ENCODE measurements at places on chromosomes 3 and 15.

DNA sequence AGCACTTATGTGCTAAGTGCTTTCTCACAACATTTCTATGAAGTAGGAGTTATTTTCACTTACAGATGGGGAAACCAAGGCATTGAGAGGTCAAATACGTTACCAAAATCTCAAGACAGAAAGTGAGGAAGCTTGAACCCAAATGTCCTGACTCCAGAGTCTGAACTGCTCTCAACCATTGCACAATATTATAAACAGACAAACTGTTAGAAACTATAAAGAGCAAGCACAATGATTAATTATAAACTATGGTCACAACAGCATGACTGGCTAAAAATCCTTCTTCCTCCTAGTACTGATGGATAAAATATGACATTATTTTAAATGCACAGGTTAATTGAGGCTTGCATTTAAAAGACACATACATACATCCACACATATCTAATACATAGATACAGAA lies 77.9 kb upstream of the ASB14 start:
- DNase-seq = no peak

DNA sequence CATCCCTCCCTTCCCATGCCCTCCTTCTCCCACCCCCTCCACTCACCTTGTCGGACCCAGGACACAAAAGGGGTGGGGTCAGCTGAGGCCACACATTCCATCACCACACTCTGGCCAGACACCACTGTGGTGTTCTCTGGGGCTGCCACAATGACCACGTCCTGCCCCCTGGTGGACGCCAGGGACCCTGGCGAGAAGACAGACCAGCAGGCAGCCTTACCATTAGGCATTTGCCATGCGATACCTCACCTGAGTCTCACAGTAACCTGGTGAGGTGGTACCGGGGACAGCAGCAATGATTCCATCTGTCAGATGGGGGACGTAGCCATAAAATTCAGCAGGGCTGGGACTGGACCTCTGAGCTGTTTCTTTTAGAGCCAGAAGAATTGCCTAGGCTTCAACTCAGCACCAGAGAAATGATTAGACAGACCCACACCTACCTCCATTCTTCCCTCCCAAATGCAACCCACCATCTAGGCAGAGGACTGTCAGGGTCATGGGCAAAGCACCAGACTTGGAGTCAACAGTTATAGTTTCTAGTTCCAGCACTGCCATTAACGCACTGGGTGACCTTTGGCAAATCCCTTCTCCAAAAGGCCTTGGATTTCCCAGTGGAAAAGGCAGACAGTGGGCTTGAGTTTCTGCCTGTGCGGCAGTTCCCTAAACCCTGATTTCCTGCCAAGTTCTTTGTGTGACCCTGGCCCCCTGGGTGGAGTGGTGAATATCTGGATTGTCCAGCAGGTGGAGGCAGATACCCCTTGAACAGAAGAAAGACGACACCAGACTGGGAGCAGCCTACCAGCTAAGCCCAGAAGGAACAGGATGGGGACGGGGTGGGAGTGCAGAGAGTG lies 21.8 kb downstream of the IGDCC4 start:
- peak; percentile 78 for DNase-seq

DNA sequence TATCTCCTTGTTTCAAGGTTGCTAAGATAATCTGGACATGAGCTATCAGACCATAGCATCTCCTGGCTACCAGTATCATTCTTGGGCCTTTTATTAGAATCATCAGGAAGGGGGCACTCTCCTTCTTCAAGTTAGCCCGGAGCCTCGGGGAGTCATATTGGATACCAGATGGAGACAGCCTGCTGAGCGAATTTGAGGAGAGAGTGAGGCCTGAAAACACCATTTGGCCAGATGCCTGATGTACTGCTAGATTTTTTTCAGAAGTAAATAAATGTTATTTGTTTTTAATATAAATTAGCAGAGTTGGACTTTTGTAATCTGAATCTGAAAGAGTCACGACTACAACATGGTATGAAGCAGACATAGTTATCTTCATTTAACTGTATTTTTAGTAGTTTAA lies 848.6 kb downstream of the IGSF11 start:
- DNase-seq = no peak

GRCh38 chr15:76333720-76334437 lies 2.7 kb upstream of the ISL2 start:
- no peak for DNase-seq

- DNase-seq = no peak
These were observed 10.0 kb upstream of the CYP1A1 start for GRCh38 chr15:74735305-74735704.

DNA sequence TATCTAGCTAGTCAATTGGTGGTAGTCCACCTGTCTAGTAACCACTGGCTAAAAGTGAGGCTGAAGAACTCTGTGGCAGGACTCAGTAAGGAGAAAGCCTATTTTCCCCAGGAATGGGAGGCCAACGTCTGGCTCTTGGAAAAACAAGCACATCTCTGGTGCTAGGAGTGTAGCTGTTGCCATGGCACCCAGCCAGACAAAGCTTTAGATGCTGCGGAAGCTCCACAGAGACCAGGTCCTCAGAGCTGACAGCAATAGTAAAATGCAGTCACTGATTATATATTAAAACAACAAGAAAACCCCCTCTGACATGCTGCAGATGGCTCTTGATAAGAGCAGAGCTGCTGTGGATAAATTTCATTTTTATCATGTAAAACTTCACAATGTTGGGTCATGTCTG lies 124.9 kb upstream of the STRIT1 start:
- DNase-seq = no peak

DNA sequence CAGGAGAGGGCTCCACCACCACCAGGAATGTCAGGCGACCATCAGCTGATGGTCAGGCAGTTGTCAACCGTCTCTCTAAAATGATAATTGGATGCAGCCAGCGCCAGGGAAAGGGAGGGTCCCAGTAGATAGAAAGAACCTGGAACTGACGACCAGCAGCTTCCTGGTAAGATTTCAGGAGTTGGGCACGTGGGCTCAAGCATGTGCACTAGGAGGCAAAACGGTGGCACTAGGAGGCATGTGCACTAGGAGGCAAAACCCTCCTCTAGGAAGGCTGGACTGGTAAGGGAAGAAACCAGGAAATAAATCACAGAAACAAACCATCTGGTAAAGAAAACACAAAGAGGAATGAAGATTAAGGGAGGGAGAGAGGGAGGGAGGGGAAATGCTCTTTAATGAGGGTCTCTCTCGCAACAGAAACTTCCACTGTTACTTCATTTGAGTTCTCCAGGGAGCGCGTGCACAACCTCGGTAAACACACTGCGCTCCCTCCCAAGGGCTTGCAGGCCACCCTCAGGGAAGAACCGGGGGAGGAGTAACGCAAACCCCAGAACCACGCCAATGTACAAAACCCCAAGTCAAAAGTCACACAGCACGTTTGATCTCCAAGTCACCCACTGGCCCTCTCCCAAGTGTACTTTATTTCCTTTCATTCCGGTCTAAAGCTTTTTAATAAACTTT lies 116.7 kb downstream of the XXYLT1 start:
- no peak for DNase-seq

- DNase-seq = no peak
These were observed 189.7 kb downstream of the CDIN1 start for GRCh38 chr15:36769098-36769497.

GRCh38 chr3:71441217-71441924 lies 142.2 kb downstream of the FOXP1 start:
- no peak for DNase-seq

GRCh38 chr3:195557322-195557721 lies 14.2 kb upstream of the PPP1R2 start:
- DNase-seq = no peak

DNA sequence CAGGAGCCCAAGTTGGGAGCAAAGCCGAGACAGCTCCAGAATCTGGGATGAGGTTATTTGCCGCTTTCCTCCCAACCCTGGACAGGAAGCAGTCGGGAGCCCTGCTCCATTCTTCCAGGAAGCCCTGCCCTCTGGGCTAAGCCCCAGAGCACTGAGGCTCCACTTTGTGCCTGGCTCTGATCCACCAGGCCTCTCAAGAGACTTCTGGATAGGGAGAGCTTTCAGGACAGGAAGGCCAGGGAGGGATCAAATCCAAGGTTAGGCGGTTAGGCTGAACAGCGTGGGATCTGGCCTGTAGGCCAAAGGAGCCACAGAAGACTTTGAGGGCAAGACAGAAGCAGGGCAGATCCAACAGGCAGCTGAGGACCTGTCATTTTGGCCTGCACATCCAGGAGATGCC lies 835 bp downstream of the STOML1 start:
- DNase-seq = no peak

- no peak for DNase-seq
These were observed 81.6 kb upstream of the ROBO2 start for GRCh38 chr3:76958274-76958673.

- DNase-seq = no peak
These were observed 125.2 kb upstream of the CCNL1 start for GRCh38 chr3:157285141-157285540.

DNA sequence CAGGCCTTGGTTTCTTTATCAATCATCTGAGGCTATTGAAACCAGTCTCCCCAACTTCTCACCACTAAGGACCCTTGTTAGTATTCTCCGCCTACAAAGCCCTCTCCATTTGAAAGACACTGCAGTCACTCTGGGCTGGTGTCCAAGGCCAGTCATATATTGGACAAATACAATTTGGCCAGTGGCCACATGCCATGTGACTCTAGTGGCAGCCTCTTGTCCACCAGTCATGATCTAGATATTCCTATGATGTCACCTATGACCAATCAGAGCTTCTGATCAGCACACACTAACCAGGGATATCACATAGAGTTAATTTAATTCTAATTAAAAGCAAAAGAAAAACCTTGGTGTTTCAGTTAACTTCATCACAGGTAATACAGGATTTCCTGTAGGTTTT lies 68.2 kb downstream of the RAB11A start:
- DNase-seq = no peak

DNA sequence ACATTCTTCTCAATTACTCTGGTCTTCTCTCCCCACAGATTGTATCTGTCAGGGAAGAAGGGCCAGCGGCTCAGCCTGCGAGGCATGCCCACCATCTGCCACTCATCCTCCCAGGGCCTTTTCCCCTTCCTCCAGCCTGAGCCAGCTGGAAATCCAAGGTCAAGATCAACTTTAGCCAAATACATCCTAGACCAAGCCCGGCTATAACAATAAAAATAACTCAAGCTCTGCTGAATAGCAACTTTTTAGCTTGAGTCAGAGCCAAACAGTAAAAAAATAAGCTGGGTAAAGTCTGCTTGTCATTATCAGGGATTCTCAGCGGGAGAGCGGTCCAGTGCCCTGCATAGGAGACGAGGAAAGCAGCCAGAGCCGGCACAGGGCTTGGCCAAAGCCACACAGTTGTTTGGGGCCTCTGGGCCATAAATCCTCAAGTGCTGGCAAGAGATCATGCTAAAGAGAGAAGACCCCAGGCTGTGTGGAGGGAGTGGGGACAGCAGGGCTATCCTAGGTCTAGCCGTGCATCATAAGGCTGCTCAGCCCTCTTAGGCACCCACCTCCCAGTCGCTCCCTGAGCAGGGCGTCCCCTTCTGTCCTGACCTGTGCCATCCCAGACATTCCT lies 76.2 kb upstream of the HERC1 start:
- DNase-seq = no peak

DNA sequence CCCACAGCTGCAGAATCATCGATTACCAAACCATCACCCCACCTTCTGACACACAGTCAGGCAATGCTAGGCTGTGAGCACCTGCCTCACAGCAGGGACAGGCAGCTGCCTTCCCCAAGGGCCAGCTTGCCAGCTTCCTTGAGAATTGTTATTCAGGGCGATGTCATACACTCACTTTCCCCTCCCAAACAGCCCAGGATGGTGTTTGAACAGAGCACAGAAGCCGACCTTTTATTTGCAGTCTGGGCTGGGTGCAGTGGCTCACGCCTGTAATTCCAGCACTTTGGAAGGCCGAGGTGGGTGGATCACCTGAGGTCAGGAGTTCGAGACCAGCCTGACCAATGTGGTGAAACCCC lies 84.5 kb upstream of the HERC1 start:
- DNase-seq = no peak

DNA sequence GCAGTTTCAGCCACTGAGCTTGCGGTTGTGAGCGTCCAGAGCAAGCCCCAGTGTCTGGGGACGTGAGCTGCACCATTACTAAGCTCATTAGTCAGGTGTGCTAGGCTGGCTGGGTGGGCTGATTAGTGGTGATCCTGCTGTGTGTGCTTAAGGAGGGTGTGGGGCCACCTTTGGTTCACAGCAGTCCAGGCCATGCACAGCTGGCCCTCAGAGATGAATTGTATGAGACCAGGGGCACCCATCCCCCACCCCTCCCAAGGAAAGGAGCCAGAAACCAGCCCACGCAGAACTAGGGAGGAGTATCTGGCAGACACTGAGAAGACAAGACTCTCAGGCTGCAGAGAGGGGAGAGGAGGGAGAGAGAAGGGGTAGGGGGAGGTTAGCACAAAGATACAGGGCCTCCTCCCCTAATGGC lies 3.8 kb downstream of the TYRO3 start:
- no peak for DNase-seq

GRCh38 chr15:51232581-51232980 lies 105.8 kb downstream of the CYP19A1 start:
- no peak for DNase-seq

DNA sequence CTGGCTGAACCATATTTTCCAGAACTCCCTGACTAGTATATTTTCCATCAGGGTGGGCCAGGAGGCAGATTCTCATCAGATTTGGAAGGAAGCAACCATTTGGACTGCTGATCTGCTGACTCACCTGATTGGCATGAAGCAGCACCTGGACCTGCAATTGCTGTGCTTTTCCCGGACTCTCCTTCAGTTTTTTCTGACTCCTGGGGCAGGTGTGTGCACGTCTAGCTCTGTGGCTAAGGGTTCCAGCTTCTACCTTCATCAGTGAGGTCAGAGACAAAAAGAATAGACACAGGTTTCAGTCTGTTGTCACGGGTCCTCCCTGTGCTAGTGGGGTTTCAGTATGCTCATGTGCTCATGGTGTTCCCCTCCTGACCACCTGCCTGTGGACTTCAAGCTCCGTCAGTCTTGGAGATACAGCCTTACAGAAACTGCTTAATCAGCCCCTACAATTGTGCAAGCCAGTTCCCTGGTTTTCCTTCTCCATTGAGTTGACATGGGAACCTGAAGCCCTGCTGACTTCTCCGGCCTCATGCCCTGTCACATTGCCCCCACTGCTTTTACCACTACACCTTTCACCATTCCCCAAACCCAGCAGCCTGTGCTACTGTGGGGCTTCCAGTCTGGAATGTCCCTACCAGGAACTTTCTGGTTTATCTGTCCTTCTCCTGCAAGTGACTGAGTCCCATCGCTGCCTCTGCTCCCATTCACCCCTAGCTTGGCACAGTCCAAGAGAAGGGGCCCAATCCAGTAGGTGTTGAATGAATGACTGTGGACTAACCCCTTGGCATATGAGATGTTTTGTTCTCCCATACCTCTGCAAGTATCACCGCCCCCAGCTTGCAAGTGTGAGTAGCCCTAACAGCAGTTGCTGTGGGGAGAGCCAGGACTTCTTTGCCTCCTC lies 31.7 kb downstream of the HMCES start:
- no peak for DNase-seq

GRCh38 chr3:134430950-134431445 lies 54.8 kb downstream of the ANAPC13 start:
- DNase-seq = no peak

DNA sequence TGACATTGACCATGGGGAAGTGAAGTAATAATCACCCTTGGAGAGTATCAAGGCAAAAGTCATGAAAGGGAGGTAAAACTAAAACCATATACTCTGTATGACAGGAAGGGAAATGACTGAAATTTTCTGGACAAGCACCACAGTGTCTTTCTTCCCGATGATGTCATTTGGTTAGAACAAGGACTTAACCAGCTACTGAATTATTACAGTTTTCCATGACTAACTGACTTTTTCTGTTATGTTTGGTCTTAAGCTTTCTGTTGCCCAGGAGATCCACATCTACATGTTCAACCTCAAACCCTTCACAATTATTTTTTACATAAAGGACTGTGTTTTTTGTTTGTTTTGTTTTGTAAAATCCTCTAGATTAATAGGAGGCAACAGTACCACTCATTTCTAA lies 191.9 kb upstream of the IL12A start:
- DNase-seq = no peak

All from GM19239 (cell line).